ENCODE measurements at places on chromosomes 12 and 14.

GRCh38 chr12:54416687-54417603 lies 2.1 kb downstream of the ITGA5 start:
- no peak for DNase-seq

DNA sequence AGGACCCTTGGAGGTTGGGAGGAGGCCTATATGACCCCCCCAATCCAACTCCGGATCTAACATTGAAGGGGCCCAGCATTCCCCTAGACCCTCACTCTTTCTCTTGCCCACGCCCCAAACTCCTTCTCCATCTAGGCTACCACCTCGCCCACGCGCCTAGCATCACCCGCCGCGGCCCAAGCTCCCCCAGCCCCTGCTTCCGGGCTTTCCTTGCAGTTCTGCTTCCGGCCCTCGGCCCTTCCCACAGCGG lies 445 bp downstream of the CERS5 start:
- no peak for DNase-seq

GRCh38 chr12:3284405-3284804 lies 206.6 kb upstream of the PRMT8 start:
- no peak for DNase-seq

GRCh38 chr14:77406086-77406485 lies 17.2 kb downstream of the NOXRED1 start:
- DNase-seq: no peak

DNA sequence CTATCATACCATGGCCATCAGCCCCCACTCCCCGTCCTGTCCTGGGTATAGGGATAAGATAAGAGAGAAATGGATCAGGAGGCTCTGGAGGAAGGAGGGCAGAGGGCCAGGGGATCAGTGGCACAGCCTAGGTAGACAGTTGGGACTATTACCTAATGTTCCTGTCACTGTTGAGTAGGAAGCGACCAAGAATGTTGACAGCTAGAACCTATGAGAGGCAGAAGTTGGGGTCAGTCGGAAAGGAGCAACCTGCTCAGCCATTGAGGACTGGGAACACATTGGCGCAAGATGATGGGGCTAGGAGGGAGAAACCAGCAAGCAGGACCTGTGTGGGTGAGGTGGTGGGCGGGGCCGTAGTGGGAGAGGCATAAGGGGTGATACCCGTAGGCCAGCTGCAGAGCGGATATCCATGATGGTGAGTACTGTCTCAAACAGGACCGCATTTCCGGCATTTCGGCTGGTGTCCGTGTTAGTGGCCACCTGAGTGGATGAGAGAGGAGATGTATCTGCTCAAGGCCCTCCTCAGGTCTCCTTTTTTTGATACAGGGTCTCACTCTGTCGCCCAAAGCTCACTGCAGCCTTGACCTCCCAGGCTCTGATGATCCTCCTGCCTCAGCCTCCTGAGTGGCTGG lies 3.3 kb downstream of the AP1G2 start:
- DNase-seq: no peak

DNA sequence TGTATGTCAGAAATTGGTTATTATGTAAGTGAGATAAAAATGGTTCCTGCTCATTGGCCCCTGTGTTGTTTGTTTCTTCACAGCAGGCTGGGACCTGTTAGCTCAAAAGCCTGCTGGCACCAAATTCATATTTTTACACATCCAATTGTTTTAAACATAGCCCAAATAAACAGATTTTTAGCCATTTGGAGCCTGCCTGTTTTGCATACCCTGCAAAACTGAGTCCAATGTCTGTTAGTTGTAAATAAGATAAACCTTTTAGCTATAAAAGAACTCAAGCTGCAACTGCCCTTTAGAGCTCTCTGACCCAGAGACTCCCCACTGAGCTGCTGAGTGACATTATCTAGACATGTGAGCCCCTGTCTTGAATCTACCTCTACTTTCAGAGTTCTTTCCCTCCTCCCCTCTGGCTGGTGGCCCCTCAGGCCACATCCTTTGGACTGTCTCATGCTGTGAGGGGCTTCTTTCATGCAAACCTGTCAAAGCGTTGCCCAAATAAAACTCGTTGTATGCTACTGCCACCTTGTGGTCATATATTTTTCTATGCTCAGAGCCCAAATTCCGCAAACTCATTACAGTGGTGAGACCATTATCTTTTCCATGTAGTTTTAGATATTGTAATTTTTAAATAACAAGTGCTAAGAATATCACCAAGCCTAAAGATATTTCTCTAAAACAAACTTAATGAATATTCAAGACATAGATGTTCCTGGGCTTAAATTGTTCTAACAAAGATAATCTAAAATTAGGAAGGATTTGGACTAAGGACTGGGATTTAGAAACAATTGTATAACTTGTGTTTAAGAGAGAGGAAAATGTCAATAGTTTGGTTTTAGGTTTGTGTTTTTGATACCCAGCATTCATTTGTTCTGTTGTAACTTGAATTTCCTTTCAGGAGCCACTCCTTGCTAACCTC lies 337.9 kb downstream of the AACS start:
- DNase-seq: no peak

DNA sequence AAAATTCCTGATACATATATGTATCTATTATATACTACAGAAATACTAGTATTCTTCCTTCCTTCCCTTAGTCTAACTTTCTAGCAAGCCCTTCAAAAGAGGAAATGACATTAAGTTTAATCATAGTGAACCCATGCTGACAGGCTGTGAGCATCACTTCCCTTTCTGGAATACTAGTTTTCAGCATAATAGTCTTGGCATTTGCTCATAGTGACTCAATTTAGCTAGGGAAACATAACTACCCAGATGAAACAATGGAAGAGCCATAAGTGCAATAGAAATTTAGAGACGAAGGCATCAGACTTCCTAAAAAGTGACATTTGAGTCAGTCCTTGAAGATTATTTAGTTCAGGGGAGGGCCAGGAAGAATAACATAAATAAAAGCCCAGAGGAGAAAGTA lies 184.5 kb upstream of the CRY1 start:
- DNase-seq: no peak

- no peak for DNase-seq
Measured at GRCh38 chr14:22002860-22003284, 329.3 kb upstream of the OR4E1 start.

- DNase-seq: no peak
Measured at GRCh38 chr14:38125481-38126037, 82.1 kb upstream of the SSTR1 start.

- DNase-seq: no peak
Measured at GRCh38 chr12:2627835-2628191, 167.0 kb upstream of the FKBP4 start.

GRCh38 chr14:69992564-69992963 lies 113.3 kb downstream of the SMOC1 start:
- no peak for DNase-seq

DNA sequence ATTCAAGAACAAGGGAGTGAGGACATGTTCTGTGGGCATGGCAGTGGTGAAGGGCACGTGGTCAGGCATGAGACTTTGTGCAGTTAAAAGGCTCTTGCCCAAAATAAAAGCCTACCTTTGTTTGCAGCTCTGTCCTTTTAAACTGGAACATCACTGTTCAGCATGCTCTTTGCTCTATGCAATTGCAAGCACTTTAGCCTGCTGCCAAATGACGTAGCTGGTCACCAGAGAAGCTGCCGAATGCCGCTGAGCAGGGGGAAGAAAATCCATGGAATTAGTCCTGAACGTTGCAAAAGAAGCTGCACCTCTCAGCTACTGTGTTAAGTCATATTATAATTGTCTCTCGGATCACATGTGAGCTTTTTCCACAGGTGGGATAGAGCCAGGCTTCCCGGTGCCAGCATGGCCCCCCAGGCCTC lies 176.3 kb upstream of the DIO2 start:
- DNase-seq: no peak

DNA sequence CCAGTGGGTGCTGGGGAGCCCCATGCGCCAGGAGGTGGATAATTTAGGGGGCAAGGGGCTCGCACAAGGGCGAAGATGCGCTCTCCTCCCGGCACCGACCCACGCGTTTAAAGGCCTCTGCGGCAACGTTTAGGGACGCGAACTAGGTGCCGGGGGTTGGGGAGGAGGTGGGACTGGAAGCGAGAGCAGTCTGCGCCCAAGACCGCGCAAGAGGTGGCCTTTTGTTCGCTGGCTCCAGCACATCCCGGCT lies 1.3 kb downstream of the SLC38A1 start:
- DNase-seq: no peak

GRCh38 chr12:52667509-52667908 lies 12.7 kb downstream of the KRT1 start:
- no peak for DNase-seq

GRCh38 chr12:11059784-11060183 lies 2.3 kb downstream of the TAS2R46 start:
- no peak for DNase-seq

DNA sequence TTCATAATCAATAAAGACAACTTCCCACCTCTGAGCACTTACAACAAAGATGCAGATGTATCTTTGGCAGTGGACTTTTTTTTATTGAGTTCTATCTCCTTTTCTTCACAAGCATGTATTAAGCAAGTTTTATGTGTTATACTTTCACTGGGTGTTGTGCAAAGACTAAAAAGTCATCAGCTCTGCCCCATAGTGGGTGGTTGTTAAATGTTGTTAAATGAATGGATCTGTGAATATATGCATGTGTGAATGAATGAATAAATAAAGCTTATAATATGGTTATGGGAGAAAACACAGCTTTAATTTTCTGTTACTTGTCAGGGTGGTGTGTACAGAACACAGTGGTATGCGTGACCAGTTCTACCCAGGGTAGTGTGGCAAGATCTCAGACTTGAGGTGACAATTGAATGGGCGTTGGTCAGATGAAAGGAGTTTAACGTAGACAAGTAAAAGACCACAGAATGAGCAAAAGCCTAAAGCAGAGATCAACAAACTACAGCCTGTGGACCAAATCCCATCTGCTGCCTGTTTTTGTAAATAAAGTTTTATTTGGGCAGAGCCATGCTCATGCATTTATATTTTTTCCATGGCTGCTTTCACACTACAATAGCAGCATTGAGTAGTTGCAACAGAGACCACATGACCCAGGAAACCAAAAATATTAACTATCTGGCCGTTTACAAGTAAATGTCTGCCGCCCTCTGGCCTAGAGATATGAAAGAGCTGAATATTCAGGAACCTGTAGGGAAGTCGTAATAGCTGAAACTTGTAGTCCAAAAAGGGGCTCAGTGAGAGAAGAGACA lies 207.4 kb upstream of the EEA1 start:
- DNase-seq: no peak

DNA sequence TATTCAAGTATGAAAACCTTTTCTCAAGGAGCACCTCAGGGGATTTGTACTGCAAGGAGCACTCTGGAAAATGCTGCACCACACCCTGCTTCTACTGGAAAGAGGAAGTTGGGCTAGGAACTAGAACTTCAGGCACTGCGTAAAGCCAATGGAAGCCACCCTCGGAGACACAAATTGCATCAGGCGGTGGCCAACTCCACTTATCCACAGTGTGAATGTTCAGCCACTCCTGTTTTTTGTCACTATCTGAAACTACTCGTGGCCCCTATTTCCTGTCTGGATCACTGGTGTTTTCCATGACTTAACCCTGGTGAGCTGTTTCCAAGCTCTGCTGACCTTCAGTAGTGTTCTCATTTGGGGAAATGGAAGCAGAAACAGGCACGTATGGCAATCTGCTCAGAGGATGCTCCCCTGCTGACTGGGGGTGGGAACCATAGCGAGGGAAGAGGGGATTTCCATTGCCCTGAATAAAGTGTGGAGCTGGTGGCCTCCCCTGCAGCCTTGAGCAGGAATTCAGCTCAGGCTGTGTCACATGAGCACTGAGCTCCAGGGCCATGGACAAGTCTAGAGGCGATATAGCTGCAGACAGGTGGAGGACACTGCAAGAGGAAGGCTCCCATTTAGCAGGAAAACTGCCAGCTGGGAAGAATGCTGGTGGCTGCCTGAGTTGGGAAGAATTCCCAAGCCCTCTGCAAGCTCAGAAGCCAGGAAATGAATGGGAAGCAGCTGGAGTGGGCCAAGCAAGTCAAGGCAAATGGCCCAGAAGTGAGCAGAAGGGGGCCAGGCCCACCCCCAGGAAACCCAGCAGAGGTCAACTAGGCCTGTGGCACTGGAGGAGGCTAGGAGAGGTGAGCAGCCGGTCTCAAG lies 50.5 kb upstream of the RAP1B start:
- no peak for DNase-seq

GRCh38 chr12:109760930-109761921 lies 47.6 kb downstream of the FAM222A start:
- no peak for DNase-seq

DNA sequence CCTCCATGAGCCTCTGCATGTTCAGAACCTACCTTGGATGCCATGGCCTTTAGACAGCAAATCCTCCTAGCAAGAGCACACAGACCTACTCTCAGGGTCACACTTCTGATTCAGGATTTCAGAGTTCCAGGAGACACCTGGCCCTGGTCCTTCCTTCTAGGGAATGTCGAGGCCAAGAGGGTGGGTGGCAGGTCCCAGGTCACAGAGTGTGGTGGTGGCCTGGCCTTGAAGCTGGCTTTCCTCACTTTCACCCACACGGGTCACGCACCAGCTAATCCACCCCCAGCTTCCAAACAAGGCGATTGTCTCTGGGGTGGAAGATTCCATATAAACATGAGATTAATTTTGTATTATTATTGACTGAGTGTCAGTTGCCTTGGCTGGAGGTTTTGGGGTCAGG lies 328.3 kb upstream of the RTL1 start:
- DNase-seq: no peak

GRCh38 chr14:50520947-50521815 lies 11.2 kb downstream of the MAP4K5 start:
- DNase-seq: no peak

DNA sequence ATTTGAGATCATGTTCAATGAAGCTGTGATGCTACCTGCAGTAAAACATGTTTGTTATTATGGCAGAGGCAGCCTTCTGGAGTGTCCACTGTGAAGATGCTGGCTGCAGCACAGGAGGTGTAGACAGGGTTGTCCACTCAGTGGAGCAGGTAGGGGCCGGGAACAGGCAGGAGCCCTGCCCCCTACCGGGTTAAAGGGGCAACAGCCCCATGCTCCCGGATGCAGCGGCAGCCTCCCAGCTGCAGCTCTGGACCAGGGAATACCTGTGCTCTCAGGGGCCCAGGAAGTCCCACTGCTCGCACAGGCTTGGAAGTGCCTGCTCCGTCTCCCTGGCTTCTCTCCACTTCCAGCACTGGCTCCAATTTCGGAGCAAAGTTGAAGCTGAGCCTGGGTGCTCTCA lies 401.6 kb downstream of the FOXG1 start:
- no peak for DNase-seq

- DNase-seq: no peak
Measured at GRCh38 chr14:69986336-69986735, 107.1 kb downstream of the SMOC1 start.

GRCh38 chr12:41512497-41512896 lies 324.4 kb downstream of the PDZRN4 start:
- DNase-seq: no peak

- no peak for DNase-seq
Measured at GRCh38 chr14:68312884-68313610, 479.8 kb downstream of the ZFP36L1 start.
